ENCODE measurements at places on chromosomes 5 and 9. TPM values are rescaled to one million over a fixed set of nuclear protein-coding genes. Genes with fewer than 3 reads are reported as not detected.

Gene SLC46A2
- 0.73 TPM for total RNA-seq

Gene IRX1
- 25.4 TPM for total RNA-seq

Gene ZNF367
- 8.3 TPM for total RNA-seq

DNA sequence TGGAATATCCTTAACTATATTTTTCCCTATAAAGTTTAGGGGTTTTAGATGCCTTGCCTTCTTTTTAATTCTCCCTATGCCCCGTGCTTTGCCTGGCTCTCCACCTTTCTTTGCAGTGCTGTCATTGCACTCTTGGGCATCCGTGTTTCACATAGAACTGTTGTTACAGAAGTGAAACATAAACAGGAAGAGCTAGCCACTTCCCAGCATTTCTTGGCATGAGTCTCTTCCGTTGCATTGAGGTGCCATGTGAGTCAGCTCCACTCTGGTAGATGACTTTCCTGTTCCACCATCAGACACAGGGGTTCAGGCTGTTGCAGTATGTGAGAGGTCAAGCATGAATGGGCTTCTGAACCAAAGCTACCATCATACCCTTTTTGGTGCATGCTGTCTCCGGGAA lies 73.4 kb downstream of the ANGPTL2 start:
- no peak for DNase-seq

GRCh38 chr5:140420665-140421361 lies 19.2 kb downstream of the ANKHD1 start:
- no peak for DNase-seq

GRCh38 chr9:112925058-112925641 lies 34.5 kb upstream of the SLC46A2 start:
- DNase-seq = no peak

GRCh38 chr9:38020151-38021076 lies 48.6 kb downstream of the SHB start:
- DNase-seq = no peak

All from cerebellum (tissue), 4 donors.